GM20000 (cell line): ENCODE measurements at places on chromosomes 13 and 19.

GRCh38 chr13:31172535-31172934, 10.8 kb upstream of the HSPH1 start:
- no peak for DNase-seq

DNA sequence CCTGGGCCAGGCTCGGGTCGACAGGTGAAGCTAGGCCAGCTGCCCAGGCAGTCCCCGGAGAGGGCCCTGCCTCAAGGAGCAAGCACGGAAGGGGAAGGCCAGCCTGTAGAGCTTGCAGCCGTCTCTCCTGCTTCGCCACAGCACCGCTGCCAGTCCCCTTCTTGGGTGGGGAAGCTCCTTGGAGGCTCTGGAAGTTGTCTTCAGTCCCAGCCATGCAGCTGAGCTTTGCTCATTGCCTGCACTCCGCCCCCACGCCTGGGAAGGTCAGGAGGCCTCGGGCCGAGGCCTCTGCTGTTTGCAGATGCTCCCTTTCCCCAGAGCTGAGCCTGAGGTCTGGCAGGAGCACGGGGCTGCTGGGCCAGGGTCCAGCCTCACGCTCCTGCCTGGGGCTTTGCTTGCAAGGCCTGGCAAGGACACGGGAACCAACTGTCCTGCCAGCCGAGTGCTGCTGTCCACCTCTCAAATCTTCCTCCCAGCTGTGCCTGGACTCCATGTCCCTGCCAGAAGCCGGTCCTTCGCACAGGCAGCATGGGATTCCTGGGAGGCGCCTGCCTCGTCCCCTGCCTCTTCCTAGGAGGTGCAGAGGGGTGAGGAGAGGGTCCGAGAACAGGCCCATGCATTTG, 13.3 kb downstream of the PLEKHF1 start:
- DNase-seq, result no peak

- DNase-seq, result no peak
Measured at GRCh38 chr19:45873219-45873772, 9.2 kb downstream of the FOXA3 start.

GRCh38 chr13:72983085-72983768, 75.6 kb upstream of the KLF5 start:
- no peak for DNase-seq

DNA sequence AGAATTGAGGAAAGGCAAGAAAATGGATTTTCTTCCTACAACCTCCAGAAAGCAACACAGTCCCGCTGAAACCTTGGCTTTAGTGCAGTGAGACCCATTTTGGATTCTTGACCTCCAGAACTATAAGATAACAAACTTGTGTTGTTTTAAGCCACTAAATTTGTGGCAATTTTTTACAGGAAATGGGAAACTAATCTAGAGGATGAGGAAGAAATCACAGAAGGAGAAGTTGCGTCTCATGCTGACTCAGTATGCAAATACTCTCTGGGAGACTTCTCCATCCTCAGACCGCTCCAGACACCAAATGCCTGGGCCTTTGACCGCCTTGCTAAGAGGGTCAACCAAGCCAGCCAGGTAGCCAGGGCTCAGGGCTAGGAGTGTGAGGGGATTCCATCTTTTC, 13.1 kb upstream of the CEACAM16 start:
- DNase-seq, result no peak

GRCh38 chr19:1658150-1659083, 6.0 kb upstream of the TCF3 start:
- no peak for DNase-seq

DNA sequence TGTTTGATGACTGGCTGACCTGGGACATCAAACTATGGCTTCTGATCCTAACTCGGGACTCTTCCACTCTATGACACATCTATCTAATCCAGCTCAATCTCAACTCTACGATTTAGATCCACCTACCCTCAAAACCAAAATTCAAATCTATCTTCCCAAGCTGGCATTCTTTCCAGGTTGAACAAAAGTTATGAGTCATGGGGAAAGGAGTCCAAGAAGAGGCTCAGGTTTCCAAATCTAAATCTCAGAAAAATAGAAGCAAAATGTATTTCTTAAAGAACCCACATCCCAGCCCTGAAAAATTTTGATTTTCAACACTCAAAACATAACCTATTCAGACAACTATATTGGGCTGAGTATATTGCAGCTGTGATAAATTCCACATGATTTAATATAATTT, 143.9 kb upstream of the IPO5 start:
- DNase-seq, result no peak

DNA sequence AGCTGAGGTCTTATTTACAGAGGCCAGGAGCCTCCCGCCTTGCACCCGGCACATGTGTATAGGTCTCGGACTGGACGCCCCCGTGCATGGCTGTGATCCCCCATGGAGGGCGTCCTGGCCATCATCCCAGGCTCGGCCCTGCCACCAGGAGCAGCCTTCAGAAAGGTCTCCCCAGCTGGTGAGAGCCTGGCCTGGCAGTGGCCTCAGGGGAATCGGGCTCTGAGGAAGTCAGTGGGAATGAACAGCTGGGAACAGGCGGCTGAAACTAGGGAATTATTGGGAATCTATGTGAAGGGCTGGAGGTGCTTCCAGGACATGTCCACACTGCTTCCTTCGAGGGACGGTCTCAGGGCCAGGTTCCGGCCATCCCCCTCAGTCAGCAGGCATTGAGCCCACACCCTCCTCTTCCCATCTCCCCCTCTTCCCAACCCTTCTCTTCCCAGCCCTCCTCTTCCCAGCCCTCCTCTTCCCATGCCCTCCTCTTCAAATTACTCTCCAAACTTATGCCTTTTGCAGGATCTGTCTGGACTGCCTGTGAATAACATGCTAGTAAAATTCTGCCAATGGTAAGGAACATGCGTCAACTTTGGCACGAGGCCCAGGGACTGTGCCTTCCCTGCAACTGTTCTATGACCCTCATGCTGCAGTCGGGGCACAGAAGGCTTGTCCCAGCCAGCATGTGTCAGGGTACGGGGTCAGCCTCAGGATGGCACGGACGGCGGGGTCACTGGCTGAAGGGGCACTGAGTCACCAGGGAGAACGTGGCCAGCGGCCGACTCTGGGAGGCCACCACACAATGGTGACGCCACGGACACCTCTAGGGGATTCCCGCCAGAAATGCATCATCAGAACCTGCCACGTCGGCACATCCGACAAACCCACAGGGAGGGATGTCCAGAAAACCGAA, 24.2 kb upstream of the C13orf46 start:
- DNase-seq, result no peak

GRCh38 chr13:61094865-61095264, 320.8 kb downstream of the PCDH20 start:
- no peak for DNase-seq

DNA sequence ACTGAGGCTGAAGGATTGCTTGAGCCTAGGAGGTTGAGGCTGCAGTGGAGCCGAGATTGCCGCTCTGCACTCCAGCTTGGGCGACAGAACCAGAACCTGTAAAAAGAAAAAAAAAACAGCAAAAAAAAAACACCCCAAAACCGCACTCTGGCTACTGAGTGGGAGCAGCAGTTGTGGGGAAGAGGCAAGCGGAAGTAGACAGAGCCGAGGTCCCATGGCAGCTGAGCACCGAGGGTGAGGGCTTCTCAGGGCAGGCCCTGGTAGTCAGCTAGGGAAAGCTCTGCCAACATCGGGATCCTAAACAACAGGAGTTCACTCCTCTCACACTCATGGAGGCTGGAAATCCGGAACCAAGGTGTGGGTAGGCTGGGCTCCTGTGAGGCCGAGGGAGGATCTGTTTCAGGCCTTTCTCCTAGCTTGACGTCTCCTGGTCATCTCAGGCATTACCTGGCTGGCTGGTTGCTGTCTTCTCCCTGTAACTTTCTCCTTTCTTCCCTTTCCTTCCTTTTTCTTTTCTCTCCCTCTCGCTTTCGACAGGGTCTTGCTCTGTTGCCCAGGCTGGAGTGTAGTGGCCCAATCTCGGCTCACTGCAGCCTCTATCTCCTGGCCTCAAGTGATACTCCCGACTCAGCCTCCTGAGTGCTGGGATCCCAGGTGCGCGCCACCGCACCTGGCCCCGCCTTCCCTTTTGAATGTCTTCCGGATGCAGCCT, 15.8 kb upstream of the LATS2 start:
- DNase-seq, result no peak

DNA sequence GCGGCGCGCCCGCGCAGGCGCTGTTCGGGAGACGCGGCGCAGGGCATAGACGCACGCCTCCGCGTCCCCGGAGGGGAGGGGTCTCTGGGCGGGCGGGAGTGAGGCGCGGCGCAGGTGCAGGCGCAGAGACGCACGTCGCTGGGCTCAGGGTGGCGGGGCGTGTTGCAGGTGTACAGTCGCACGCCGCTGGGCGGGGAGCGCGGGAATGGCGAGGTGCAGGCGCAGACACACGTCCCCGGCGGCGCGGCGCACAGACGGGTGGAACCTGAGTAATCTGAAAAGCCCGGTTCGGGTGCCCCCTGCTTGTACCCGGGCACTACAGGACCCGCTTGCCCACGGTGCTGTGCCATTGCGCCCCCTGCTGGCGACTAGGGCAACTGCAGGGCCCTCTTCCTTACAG, 44.7 kb downstream of the PLPP2 start:
- DNase-seq, result peak; percentile 9

DNA sequence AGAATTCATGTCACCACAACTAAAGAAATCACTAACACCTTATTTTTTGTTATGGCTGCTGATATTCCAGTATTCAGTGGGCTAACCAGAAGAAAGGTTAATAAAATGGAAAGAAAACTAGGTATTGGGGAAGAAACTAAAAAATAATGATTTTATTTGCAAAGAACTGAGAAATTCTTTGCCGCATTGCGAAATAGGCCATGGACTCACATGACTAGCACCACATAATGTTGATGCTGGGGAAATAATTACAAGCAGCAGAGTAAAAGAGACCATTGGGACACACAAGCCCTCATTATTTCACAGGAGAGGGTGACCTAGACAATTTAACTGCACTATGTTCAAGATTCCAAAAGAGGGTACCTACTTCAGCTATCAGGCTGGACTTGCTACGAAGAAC, 1411.5 kb downstream of the SLITRK5 start:
- no peak for DNase-seq

DNA sequence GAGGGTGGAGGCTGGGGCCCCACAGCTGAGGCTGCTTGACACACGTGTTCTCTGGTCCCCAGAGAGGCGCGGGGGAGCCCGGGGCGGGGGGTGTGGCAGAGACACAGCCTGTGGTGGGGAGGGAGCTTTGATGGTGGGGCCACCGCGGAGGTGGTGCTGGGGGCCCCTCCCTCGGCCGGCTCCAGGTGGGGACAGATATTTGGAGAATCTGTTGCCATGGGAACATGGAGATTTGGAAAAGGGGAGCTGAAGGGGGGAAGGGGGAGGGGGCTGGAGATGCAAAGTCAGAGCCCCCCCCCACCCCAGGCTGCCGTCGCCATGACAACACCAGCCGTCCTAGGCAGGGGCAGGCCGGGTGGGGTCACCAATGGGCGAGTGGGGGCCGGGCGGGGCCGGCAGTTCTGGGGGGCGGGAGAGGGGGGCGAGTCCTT, 1.2 kb downstream of the PRKCG start:
- DNase-seq, result no peak

DNA sequence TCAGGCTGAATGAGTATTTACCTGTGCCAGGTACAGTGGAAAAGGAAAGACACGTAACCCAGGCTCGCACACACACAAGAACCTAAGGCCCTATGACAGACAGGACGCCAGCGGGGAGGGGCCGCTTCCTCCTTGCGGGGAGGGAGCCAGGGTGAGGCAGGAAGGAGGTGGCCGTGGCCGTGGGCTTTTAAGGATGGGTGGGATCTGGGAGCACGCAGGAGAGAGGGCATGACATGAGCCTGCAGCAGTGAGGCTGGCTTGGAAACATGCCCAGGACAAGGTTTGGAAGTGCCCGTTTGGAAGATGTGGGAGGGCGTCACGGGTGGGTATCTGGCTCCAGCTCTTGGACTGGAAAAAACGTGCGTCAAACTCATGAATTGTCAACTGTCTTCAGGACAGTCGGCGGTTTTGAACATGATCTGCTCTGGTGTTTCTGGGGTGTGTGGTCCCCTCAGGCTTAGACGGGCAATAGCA, 20.1 kb downstream of the SH3GL1 start:
- no peak for DNase-seq

DNA sequence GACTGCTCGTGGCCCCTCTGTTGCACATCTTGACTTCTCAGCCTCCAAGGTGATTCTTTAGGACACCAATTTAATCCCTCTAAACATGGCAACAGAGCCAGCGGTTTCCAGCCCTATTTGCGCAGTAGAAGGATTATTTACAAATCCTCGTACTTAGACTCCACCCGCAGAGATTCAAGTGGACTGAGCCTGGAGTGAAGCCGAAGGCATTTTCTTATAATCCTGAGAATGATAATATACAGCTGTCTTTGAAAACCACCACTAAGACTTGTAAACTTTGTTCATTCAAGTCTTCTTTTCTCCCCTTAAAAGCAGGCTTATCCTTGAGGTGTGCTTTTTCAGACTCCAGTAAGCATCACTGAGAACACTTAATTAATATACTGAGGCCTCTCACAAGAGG, 4.8 kb upstream of the DPRX start:
- DNase-seq, result no peak

- peak; percentile 36 for DNase-seq
Measured at GRCh38 chr19:46954993-46955812, 64.4 kb upstream of the NPAS1 start.

- no peak for DNase-seq
Measured at GRCh38 chr13:67228916-67229315, 1.2 kb downstream of the PCDH9 start.

DNA sequence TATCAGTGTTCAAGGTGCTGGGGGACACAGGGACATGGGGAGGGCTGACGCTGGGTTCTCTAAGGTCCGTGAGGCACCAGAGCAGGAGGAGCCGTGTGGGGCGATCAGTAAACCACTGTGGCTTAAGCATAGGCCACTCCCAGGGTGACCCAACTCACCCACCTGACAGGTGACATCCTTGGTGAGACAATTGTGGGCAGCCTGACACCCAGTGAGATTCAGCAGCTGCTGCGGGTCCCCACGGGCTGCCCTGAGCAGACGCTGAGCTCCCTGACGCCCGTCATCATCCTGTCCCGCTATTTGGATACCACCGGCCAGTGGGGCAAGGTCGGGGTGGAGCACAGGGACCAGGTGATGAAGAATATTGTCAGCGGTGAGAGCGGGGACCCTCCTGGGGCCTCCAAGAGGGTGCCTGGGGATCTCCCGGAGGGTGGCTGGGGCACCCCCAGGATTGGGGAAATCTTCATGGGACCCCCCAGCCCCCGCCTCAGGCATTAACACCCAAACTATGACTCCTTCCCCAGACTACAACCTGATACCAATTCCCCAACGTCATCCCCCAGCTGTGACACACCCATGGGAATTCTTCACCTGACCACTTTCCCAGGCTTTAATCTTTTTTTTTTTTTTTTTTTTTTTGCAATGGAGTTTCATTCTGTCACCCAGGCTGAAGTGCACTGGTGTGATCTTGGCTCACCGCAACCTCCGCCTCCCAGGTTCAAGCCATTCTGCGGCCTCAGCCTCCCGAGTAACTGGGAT, 33.3 kb upstream of the SHFL start:
- no peak for DNase-seq

GRCh38 chr19:7356899-7357627, 8.3 kb downstream of the ARHGEF18 start:
- DNase-seq, result no peak

GRCh38 chr13:99228737-99229691, 28.4 kb downstream of the UBAC2 start:
- peak; percentile 72 for DNase-seq

DNA sequence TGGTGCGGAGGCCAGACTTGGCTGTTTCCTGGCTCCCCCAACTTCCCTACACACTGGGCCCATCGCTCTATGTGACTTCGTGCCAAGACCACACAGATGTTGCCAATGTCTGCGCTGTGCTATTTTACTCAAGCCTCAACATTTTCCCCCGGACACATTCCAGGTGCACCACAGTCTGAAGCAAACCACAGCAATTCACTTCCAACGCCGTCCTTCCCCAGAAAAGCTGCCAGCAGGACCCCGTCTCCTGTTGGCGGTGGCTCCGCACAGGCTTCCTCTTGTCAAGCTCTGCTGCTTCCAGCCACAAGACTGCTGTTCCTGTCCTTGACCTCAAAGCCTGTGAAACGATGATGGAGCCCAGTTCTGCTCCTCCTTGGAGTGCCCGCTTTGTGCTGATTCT, 100.7 kb downstream of the CRYL1 start:
- no peak for DNase-seq
